ENCODE measurements at places on chromosomes 12 and 14. TPM values are rescaled to one million over a fixed set of nuclear protein-coding genes. Genes with fewer than 3 reads are reported as not detected.

DNA sequence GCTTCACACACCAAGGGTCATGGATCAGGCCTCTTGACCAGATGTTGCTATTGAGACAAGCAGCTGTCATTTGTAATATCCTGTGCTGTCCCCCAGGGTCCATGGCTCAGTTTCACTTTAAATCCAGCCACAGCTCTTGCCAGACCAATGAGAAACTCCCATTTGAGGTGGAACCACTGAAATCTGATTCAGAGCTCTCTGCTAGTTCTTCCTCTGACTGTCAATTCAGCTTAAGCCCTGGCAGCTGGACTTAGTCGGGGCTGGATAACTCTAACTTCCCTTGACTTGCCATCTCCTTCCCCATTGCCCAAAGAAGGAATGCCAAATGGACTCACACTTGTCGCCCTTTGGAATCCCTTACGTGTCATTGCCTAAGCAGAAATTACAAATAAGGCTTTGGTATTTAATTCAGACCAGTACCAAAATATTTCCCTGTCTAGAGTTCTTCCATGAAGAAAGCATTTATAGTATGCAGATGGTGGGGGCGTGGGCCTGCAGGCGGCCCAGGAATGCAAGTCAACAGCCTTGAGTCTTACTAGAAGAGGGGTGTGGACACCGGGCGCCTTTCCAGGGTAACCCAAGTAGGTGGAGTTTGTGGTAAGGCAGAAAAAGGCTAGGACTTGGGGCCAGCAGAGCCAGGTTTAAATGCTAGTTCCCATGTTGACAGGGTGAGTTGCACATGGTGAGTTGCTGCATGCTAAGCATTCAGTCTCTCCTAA is 96.9 kb upstream of the TMPO start:
- DNase-seq: peak; percentile 90

RBMS2 gene
- total RNA-seq: 37.2 TPM

- no peak for DNase-seq
Measured at GRCh38 chr12:98022961-98023360, 492.4 kb upstream of the TMPO start.

DNA sequence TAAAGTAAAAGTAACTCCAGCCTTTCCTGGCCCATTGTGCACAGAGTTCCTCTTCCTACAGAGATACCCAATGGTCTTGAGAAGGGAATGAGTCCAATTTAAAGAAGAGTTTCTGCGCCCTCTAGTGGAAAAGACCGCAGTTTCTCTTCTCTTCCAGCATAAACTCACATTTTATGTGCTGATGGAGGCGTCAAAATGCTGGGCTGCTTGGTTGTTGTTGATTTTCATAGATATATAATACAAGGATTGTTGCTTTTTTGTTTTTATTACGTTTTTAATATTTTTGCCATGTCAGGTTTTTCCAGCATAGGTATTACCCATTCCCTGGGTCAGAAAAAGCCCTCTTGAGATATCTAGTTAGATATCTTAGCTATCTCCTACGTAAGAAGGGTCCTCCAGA is 356.9 kb upstream of the STXBP6 start:
- DNase-seq: no peak

DNA sequence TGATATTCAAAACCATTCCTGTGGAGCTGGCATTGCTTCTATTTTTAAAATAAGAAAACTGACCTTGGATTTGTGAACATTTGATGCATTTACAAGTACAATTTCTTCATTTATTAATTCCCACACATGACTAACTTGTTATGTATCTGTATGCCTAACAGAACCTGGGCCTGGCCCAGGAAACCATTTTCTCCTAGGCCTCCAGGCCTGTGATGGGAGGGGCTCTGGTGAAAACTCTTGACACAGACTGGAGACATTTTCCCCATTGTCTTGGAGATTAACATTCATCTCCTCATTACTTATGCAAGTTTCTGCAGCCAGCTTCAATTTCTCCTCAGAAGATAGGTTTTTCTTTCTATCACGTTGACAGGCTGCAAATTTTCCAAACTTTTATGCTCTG is 42.0 kb downstream of the GLIPR1L2 start:
- no peak for DNase-seq

DNA sequence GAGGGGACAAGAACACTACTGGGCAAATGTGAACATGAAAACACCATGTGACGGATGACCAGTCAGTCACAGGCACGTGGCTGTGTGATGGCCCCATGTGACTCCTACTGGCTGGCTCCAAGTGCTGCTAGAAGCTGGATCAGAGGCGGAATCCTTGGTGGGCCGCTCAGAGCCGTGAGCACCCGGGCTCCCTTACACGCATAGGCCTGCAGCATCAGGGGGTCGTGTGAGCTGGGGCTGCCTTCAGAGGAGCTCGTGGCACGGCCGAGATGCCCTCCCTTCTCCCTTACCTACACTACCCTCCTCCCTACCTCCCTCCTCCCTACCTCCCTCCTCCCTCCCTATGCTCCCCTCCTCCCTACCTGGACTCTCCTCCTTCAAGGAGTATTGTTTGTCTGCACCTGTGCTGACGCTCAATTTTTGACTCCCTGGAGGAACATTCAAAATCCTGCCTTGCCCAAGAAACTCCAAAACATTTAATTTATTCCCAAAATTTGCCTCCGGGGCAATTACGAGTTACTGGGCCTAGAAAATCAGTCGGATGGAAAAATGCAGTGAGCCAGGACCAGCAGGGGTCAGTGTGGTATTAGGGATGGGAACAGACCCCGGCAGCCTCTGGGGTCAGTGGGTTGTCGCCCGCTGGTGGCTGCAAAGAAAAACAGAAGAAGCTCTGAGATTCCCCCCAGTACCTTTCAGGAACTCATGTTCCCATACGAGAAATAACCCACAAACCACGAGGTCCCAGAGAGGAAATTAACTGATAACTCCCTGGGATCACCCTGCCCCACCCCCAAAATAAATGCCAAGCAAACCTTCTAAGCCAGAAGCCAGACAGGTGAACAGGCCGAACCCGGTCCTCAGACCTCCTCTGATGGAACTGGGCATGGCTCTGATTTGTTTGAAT is 61.3 kb downstream of the C14orf132 start:
- DNase-seq: no peak

DNA sequence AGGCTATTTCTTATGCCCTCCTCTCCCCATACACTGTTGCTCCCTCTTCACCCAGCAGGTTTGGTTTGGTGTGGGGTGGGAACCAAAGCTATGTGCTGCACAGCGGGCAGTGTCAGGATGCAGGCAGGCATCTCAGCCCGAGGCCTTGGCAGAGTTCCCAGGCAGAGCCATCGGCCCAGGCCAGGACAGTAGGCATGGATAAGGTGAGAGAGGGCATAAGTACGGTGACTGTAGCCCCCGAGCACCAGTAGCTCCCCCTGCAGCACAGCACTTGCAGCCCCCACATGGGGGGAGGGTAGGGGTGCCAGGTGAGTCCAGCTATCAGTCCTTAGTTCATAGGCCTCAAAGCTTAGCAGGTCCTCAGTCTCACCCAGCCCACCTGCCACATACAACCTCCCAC is 7.2 kb downstream of the KLHL33 start:
- DNase-seq: no peak

DNA sequence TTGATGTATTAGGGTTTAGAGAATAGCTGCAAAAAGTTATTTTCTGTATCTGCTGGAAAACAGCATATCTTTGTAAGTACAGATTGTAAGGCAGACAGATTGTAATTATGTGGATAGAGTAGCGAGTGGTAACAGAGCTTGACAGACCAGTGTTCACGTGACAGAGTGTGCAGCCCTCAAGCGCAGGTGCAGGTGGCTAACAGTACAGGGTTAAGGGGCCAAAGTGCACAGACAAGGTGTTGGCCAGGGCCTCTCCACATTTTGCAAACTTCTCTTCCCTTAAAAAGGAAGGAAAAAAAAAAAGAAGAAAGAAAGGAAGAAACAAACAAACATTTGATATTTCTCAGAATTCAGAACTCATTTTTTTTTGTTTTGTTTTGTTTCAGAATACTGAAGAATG is 25.2 kb upstream of the KLHL42 start:
- DNase-seq: no peak

DNA sequence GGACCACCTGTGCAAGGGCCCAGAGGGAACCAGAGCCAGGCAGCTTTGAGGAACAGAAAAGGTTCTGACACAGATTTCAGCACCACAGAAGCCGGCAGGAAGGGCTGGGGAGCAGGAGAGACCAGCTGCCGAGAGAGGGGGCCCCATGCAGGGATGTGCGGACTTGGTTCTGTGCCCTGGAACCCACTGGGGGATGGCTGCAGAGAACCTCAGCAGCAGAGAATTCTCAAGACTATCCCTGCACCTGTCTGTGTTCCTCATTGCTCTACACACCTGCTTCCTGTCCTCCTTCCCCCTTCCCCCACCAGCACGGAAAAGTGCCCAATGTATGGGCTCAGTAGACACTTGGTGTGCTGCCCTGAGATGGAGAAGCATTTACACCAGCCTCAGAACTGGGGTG is 3.2 kb downstream of the SERPINA9 start:
- DNase-seq: no peak

DNA sequence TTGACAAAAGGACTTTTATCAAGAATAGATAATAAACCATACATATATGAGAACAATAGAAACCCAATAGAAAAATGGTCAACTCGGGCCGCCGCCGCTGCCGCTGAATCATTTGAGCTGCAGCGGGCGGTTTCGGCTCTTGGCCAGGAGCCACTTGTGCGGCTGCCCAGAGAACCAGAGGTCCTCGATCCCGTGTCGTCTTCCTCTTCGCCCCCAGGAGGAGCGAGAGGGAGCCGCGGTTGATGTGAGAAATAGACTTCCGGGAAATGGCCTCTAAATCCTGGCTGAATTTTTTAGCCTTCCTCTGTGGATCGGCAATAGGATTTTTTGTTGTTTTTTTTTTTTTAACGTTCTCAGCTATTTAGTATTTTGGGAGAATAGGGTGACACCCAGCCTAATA is 44.8 kb downstream of the CPSF6 start:
- DNase-seq: peak; percentile 19

Data from kidney epithelial cell (primary cell).